ENCODE measurements at places on chromosomes 4 and X.

DNA sequence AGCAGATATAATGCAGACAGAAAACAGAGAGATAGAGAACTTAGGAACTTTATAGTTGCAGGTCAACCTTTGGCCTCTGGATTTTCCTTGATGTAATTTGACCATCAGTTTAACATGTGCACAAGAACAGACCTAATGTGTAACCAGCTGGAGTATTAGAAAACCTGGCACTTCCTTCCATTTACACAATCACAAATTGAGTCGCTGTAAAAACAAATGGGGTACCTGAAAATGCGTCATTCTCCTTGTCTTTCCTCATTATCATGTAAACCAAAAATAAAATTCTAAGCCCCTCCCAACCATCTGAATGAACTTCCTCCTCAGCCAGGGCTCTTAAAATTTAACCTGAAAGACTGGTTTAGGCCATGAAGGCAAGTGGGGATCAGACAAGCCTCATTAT is 358.4 kb upstream of the MAGEB16 start:
- no peak for DNase-seq

DNA sequence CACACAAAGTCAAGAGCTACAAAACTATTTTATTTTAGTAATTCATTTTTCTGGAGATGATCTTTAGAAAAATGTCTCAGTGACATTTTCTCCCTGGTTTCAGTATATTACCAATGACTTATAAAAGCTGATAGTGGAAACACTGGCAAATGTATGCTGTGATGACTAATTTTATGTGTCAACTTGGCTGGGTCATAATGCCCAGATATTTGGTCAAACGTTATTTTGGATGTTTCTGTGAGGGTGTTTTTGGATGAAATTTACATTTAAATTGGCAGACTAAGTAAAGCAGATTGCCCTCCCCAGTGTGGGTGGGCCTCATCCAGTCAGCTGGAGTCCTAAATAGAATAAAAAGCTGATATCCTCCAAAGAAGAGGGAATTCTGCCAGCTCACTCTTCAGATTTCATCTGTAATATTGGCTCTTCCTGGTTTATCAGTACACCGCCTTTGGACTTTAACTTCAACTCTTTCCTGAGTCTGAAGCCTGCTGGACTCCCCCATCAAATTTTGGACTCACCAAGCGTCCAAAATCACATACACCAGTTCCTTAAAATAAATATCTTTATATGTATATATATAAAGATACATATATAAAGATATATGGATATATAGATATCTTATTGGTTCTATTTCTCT is 31.2 kb upstream of the RAB40A start:
- no peak for DNase-seq

- DNase-seq: no peak
Measured at GRCh38 chrX:8139716-8140115, 31.4 kb downstream of the VCX2 start.

GRCh38 chr4:184280137-184280536 is 62.5 kb upstream of the ENPP6 start:
- no peak for DNase-seq

DNA sequence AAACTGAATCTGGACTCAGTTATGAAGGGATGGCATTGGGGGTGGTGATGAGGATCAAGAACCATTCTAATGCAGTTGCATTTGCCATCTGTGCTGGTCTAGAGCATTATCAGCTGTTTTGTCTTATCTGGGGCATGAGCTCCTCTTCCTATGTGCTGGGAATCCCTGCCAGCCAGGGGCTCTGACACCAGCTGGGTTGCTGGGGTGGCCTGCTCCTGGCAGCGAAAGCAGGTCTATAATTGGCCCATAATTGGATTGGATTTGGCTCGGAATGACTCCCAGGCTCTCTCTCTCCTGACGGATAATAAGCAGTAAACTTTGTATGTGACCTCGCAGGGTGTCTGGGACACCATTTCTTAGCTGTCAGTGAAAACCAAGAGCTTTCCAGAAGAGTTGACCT is 34.1 kb downstream of the SMPX start:
- no peak for DNase-seq

DNA sequence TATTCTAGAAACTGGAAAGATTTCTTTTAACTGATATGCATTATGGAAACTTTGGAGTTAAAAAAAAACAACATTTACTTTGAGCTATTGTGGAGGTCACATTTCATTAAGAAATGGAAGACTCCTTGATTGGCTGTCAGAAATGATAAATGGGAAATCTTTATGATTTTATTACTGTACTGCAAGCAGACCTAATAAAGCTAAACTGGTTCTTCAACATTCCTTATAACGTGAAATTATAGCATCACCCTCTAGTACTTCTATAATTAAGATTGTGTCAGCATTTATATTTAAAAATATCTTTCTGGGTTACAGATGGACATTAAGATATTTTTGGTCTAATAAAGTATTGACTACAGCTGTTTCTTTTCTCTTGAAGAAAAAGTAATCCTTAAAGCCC is 213.8 kb upstream of the PACRGL start:
- no peak for DNase-seq
